ENCODE measurements at places on chromosomes 13 and 19.

DNA sequence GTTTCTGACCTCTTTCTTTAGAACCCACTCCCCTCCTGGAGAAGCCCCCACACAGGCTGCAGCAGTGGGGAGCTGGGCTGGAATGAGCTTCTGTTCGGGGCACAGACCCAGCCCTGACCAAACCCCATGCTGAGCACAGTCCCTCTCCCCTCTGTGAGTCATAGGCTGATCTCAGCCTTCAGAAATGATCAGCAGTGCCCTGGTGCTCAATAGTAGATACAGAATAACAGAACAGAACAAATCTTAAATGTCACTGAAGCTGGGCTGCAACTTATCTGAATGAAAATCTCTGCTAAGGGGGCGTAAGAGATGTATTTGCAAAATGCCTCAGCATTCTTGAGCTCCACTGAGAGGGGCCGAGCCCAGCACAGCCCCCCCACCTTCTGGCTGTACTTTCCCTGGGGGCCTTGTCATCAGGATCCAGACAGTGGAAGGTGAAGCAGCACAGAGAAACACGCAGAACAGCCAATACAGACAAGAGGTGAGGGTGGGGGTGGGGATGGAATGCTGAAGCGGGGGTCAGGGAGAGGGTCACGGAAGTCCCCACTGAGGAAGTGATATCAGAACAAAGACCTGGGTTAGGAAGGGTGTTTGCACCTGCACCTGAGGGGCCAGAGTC, 9.9 kb downstream of the ZNF665 start:
- DNase-seq: no peak

DNA sequence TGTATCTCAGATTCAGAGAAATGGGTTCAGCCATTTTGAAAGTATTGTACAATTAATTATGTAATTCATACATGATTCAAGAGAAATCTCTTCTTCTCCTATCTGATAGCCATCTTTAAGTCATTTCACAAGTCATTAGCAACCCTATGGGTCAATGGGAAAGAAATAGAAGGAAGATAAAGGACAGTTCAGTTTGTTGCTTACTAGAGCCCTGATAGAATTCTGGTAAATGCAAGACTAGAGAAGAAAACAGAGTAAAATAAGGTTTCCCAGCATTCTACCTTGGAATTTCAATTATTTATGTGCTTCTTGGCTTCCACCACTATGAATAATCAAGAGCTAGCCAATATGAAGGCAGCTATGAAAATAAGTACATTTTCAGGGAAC, 117.7 kb downstream of the LHFPL6 start:
- no peak for DNase-seq

GRCh38 chr13:26623125-26623524, 65.6 kb downstream of the WASF3 start:
- no peak for DNase-seq

DNA sequence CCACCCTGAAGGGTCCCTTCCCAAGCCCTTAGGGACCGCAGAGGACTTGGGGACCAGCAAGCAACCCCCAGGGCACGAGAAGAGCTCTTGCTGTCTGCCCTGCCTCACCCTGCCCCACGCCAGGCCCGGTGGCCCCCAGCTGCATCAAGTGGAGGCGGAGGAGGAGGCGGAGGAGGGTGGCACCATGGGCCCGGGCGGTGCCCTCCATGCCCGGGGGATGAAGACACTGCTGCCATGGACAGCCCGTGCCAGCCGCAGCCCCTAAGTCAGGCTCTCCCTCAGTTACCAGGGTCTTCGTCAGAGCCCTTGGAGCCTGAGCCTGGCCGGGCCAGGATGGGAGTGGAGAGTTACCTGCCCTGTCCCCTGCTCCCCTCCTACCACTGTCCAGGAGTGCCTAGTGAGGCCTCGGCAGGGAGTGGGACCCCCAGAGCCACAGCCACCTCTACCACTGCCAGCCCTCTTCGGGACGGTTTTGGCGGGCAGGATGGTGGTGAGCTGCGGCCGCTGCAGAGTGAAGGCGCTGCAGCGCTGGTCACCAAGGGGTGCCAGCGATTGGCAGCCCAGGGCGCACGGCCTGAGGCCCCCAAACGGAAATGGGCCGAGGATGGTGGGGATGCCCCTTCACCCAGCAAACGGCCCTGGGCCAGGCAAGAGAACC, 1.5 kb downstream of the EGLN2 start:
- DNase-seq: no peak

- no peak for DNase-seq
Observed at GRCh38 chr19:22609630-22610029, 24.5 kb upstream of the ZNF492 start.

Measured in kidney glomerular epithelial cell (primary cell).